Breast epithelium (tissue), 4 donors: ENCODE measurements at places on chromosomes 7 and 10. TPM values are rescaled to one million over a fixed set of nuclear protein-coding genes. Genes with fewer than 3 reads are reported as not detected.
A peak's percentile ranks its signal among the peaks of the same experiment; 100 is the strongest.

Gene CYP2W1
- not detected for total RNA-seq

DNA sequence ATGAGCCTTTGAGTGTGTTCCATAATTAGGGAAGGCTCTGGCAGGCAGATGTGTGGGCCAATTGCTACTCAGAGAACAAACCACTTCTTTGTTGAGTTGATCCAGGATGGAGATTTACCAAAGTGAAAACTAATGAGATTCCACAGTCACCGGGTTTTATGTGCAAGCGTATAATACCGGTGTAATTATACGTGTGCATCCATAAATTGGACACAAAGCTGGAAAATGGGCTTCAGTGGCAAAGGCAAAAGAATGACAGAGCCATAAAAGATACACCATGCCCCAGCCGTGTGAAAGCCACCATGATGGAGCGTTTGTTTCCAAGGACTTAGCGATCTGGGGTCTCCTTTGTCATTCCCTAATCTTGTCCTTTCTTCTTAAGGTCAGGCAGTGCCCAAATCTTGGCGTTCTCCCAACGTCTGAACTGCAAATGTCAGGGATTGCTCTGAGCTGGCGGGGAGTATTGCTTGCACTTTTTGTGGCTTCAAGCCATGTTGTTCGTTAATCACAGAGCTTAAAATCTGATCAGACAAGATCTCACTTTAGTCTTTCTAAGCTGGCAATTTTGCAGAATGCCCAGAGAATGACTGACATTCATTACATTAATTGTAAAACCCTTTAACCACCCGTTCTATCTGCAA lies 70.1 kb downstream of the NPTX2 start:
- DNase-seq: no peak

Gene DLX6
- not detected for total RNA-seq

DNA sequence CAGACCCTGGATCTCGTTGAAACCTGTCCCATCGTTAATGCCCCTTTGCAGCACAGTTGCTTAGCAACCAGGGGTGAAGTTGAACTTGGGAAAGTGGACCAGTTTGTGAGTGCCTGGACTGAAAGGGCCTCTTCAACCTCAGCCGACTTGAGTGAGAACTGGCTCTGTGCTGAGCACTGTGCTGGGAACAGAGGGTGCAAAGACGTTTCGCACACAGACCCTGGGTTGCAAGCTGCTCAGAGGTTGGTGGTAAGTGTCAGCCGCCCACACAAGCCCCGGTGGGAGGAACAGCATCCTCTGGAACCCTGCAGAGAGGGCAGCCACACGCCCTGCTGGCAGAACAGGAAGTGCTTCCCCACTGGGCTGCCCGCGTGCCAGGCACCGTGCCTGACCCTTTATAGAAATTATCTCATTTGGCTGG lies 89.2 kb downstream of the CARD11 start:
- peak; percentile 36 for DNase-seq

Gene OR2A12
- total RNA-seq: not detected
